Activated T-cell treated with anti-CD3 and anti-CD28 coated beads, Interleukin-2, amount 50 U/mL, for 24 hours (primary cell): ENCODE measurements at places on chromosomes 16 and 17.

DNA sequence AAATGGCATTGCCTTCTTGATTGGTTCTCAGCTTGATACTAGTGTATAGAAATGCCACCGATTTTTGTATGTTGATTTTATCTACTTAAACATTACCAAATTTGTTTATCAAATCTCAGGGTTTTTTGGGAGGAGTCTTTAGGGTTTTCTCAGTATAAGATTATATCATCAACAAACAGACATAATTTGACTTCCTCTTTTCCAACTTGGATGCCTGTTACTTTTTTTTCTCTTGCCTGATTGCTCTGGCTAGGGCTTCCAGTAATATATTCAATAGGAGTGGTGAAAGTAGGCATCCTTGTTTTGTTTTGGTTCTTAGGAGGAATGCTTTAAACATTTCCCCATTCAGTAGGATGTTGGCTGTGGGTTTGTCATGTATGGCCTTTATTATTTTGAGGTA lies 29.1 kb downstream of the EFCAB13 start:
- no peak overlapping the region for H3K4me3 ChIP-seq
- no peaks in the 10 kb centered on the region for H3K27me3 ChIP-seq
- DNase-seq = no peak
- no peaks in the 10 kb centered on the region for H3K36me3 ChIP-seq
- H3K27ac ChIP-seq = no peak overlapping the region

GRCh38 chr17:75504347-75505151 lies 10.8 kb downstream of the CASKIN2 start:
- DNase-seq = peak; percentile 52
- no peak overlapping the region for H3K27ac ChIP-seq
- no peaks in the 10 kb centered on the region for H3K4me1 ChIP-seq

- peaks cover 20% of the 10 kb centered on the region for H3K27me3 ChIP-seq
- H3K27ac ChIP-seq = no peak overlapping the region
- H3K36me3 ChIP-seq = no peaks in the 10 kb centered on the region
- H3K4me3 ChIP-seq = no peak overlapping the region
- H3K4me1 ChIP-seq = peaks cover 18% of the 10 kb centered on the region
Measured at GRCh38 chr17:34391241-34391640, 28.2 kb upstream of the CCL1 start.

DNA sequence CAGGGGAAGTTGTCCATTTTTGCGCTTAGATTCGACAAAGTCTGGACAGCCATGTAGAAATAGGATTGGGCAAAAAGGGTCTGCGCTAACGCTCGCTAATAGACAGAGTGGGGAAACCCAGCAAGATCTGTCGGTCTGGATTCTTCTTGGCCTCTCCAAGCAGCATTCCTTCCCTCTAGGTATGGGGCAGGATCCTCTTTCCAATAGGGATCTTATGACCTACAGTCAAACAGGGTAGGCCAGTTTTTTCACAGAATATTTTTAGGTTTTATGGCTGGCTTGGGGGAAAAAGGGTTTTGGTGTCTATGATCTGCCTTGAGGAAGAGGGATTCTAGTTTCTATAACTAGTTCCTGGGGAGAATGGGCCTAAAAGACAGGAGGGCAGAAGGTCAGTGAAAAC lies 26.0 kb upstream of the GPT2 start:
- no peaks in the 10 kb centered on the region for H3K27me3 ChIP-seq
- H3K27ac ChIP-seq = no peak overlapping the region
- no peak for DNase-seq
- no peaks in the 10 kb centered on the region for H3K36me3 ChIP-seq

GRCh38 chr17:58352596-58353388 lies 791 bp upstream of the SUPT4H1 start:
- DNase-seq = peak; percentile 58
- H3K27ac ChIP-seq = peak overlapping the region; percentile 99
- no peaks in the 10 kb centered on the region for H3K27me3 ChIP-seq
- peaks cover 53% of the 10 kb centered on the region for H3K36me3 ChIP-seq
- H3K4me1 ChIP-seq = peaks cover 46% of the 10 kb centered on the region

GRCh38 chr17:48392857-48393256 lies 37.2 kb downstream of the SKAP1 start:
- H3K27me3 ChIP-seq = no peaks in the 10 kb centered on the region
- no peak for DNase-seq
- no peak overlapping the region for H3K27ac ChIP-seq
- peaks cover 75% of the 10 kb centered on the region for H3K36me3 ChIP-seq
- no peak overlapping the region for H3K4me3 ChIP-seq

- H3K4me3 ChIP-seq = no peak overlapping the region
- H3K36me3 ChIP-seq = peaks cover 56% of the 10 kb centered on the region
- H3K4me1 ChIP-seq = peaks cover 72% of the 10 kb centered on the region
- no peaks in the 10 kb centered on the region for H3K27me3 ChIP-seq
Measured at GRCh38 chr17:82239926-82240505, 11.2 kb downstream of the SLC16A3 start.

DNA sequence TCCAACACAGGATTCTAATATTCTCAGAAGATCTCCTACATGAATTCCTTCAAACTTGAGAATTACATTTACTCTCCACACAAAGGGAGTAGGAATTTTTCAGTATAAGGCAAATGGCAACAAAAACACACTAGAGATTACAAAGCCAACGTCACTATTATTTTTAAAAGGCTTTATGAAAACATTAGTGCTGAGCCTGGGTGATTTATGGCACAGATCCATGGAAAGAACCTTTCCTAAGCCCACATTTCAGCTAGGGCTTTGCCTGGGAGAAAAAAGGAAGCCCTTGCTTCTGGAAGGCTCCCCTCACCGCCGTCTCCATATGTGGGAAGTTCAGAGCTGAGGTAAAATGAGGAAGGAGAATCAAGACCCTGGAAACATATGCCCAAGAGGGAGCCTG lies 499.4 kb upstream of the HSBP1 start:
- no peak overlapping the region for H3K4me3 ChIP-seq
- H3K4me1 ChIP-seq = no peaks in the 10 kb centered on the region
- H3K27ac ChIP-seq = no peak overlapping the region
- H3K27me3 ChIP-seq = peaks cover 11% of the 10 kb centered on the region
- no peak for DNase-seq
